ENCODE measurements at places on chromosomes 5 and 9. TPM values are rescaled to one million over a fixed set of nuclear protein-coding genes. Genes with fewer than 3 reads are reported as not detected.

Gene ZNF879
- 9.9 TPM for polyA plus RNA-seq

DNA sequence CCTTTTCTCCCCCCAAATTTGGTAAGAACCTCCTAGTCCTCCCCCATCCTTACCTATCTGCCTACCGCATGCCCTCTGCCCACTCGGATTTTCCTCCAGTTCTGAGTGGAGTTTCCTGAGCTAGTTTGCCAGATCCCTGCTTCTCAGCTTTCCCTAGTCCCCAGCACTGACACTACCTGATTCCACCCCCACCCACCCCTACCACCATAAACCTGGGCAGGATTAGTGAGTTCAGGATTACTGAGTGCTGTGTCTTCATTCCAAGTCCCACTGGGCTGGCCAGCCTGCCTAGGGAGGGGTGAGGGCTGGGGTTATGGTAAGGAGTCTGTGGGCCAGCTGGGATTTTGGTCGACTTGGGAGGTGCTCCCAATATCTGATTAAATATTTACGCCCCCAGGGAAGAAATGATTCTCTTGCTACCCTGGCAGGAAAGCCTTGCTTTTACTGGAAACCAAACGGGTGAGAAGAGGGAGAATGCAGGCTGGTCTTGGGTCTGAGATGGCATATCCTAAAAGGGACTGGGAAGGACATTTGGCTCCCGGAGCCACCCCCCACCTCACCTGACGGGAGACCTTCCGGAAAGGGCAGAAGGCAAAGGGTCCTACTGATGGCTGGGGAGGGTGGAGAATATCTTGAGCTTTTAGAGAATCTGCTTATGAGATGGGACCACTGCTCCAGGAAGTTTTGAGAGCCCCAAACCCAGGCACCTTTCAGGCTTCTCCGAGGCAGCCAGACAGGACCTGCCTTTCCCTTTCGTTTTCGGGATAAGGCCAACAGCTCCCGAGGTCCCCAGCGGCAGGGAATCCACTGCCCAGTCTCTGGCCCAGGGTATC, 3.7 kb downstream of the PITX1 start:
- DNase-seq: no peak

- DNase-seq: no peak
Measured at GRCh38 chr5:14374100-14374499, 207.5 kb upstream of the OTULINL start.

DNA sequence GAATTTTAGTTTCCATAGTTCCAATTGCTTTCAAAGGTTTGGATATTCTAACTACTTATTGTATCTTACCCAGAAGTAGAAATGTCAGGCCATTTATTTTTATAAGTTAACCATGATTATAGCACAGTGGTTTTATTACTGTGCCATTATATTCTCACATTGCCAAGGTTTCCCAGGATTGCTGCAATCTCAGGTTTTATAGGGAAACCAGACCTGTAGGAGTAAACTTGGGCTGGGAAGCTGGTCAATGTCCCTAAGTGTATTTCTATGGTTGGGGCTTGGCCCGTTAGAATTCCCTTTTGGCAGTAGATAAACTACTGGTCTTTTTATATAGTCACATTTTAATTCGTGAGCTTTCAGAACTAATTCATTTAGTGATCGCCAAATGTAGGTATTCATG, 396.6 kb upstream of the KCNN2 start:
- DNase-seq: no peak

Gene FOXD4L5
- 0.23 TPM for polyA plus RNA-seq

GRCh38 chr5:177133096-177133852, at the start of gene NSD1:
NSD1 (plus strand) TSS chr5:177133773; CDS start chr5:177135104, 1,331 bp downstream.
- DNase-seq: peak; percentile 78

Gene PRDM9
- polyA plus RNA-seq: not detected

DNA sequence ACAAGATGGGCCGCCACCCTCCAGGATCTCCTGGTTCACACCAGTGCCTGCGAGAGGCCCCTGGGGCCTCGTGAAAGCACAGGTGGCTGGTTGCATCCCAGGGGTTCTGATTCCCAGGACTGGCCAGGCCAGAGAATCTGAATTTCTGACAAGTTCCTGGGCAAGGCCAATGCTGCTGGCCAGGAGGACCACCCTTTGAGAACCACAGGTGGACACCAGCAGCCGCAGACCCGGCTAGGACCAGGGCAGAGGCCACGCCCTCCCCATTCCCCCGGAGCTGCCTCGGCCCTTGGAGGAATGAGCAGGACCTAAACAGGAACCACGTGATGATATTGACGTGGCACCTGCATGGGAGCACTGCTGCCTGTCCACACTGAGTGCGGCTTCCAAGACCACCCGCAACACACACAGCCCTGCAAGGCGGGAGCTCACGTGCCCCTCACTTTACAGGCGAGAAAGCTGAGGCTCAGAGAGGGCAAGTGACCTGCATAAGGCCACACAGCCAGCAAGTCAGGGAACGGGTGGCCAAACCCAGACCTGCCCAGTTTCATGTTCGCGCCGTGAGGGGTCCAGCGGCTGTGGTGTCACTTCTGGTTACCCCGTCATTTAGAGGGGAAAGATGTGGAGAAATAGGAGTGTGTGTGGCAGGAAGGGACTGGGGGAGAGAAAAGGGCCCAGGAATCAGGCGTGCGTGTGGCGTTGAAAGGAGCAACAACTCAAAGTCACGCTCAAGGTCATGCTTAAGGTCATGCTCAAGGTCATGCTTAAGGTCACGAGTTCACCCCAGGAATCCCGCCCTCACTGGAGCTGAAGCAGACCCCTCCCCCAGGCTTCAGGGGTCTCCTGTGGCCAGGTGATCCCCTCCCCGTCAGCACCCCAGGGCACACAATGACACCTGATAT, 105.9 kb upstream of the IER5L start:
- DNase-seq: no peak

GRCh38 chr9:18542837-18543405, 69.0 kb downstream of the ADAMTSL1 start:
- DNase-seq: no peak

GRCh38 chr5:59487772-59488729, 405.5 kb downstream of the PDE4D start:
- no peak for DNase-seq

Gene ANKRD18A
- 3.2 TPM for polyA plus RNA-seq

Gene OLFML2A
- polyA plus RNA-seq: 23.8 TPM

DNA sequence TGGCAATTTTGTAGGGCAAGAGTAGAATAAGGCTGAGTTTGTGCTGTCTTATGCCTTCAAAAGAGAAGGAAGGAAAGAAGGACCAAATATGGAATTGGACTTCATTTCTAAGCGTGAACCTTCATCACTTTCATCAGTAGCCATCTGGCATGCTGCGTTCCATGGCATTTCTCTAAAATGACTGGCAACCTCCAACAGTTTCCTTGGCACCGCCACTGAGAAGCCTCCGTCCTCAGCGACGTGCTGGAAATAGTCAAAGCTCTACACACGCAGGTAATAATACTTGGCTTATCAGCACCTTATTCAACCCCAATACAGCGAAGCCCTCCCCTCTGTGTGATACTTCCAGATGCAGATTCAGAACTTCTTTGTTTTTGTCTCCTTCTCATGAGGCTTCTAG, 169.7 kb upstream of the CD180 start:
- no peak for DNase-seq

DNA sequence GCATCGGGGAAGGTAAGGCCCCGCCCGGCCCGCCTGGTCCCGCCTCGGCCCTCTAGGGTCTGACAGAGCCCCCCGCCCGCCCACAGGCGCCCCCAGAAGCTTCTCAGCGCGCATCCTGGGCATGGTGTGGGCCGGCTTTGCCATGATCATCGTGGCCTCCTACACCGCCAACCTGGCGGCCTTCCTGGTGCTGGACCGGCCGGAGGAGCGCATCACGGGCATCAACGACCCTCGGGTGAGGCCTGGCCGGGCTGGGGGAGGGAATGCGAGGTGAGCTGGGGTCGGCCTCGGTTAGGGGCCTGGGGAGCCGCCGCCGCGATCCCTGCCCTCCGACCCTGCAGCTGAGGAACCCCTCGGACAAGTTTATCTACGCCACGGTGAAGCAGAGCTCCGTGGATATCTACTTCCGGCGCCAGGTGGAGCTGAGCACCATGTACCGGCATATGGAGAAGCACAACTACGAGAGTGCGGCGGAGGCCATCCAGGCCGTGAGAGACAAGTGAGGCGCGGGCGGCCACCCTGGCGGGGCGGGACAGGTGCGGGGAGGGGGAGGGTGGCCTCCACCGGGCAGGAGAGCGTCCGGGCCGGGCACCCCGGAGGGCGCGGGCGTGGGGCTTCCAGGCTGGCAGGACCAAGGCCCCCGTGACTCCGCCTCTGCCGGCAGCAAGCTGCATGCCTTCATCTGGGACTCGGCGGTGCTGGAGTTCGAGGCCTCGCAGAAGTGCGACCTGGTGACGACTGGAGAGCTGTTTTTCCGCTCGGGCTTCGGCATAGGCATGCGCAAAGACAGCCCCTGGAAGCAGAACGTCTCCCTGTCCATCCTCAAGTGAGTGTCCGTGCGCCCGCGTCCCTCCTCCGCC, 7.1 kb downstream of the LRRC26 start:
- no peak for DNase-seq

Data from right renal cortex interstitium (tissue), 3 donors.